HCT116 (cell line): ENCODE measurements at places on chromosomes 6 and 20. TPM values are rescaled to one million over a fixed set of nuclear protein-coding genes. Genes with fewer than 3 reads are reported as not detected.

TSHZ2 gene
- 0.07 TPM for total RNA-seq

PROKR2 gene
- total RNA-seq = not detected

TAF4 gene
- total RNA-seq = 26.8 TPM

SLC22A16 gene
- not detected for total RNA-seq

PHACTR3 gene
- not detected for total RNA-seq

DUSP15 gene
- not detected for total RNA-seq
